PC-9 (cell line): ENCODE measurements at places on chromosomes 16 and 17.

DNA sequence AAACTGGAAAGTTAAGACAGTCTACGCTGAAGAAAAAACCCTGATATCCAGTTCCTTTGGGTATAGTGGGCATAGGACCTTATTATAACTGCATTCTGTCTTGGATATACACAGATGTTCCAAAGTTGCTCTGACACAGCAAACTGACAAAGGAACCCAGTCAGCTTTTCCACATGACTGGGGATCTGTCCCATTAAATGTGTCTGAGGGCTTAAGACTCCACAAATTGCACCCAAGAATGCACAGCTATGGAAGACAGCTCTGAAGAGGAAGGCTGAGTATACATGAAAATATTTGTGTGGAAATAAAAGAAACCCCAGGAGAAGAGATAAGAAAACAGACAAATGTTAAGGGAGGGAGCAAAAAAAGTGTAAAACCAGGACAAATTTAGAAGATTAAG, 114.1 kb downstream of the SPAG9 start:
- no peak for DNase-seq

DNA sequence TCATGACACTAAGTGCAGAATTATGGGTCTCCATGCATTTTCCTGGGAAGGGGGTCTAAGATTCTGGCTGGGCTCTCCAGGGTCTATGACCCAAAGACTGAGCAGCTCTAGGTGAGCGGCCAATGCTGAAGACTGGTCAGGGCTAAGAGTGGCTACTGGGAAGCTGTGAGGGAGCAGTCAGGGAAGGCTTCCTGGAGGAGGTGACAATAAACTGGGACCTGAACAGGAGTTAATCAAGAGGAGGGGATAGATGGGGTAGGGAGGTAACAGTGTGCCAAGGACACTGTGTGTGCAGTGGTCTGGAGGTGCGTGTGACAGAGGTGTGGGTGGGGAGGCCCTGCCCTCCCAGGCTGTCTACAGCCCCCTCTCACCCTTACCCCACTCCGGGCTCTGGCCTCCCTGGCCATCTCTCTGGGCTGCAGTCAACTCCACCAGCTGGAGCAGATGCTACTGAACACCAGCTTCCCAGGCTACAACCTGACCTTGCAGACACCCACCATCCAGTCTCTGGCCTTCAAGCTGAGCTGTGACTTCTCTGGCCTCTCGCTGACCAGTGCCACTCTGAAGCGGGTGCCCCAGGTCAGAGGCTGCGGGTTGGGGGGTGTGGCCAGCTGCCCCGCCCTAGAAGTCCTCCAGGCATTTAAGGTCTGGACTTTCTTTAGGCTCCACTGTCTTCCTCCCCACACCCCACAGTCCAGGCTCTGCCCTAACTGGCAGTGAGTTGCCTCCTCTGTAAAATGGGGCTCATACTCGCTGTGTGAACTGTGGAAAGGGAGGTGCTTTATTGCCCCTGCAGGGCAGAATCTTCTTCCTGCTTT, 20.4 kb downstream of the ADGRG5 start:
- DNase-seq, result no peak

- DNase-seq, result no peak
These were observed 5.3 kb downstream of the PRR15L start for GRCh38 chr17:47952171-47953021.

DNA sequence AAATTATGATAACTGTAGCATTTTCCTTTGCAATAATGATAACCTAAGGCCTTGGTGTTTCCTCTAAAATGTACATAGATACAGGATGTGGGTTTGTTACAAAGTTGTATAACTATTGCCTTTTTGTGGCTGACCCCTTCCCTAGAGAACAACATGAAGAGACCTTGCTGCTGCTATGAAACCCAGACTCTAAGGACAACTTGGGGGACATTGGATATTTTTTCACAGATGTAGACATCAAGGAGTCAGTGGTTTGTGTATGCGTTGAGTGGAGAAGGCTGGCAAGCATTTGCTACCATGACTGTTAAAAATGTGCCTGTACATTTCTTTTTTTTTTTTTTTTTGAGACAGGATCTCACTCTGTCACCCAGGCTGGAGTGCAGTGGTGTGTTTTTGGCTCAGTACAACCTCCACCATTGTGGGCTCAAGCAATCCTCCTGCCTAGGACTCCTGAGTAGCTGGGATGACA, 12.3 kb downstream of the HMOX2 start:
- DNase-seq, result no peak

GRCh38 chr16:80703131-80704071, 101.0 kb downstream of the CDYL2 start:
- DNase-seq, result no peak

GRCh38 chr17:66944351-66945146, 20.0 kb upstream of the CACNG4 start:
- peak; percentile 46 for DNase-seq

DNA sequence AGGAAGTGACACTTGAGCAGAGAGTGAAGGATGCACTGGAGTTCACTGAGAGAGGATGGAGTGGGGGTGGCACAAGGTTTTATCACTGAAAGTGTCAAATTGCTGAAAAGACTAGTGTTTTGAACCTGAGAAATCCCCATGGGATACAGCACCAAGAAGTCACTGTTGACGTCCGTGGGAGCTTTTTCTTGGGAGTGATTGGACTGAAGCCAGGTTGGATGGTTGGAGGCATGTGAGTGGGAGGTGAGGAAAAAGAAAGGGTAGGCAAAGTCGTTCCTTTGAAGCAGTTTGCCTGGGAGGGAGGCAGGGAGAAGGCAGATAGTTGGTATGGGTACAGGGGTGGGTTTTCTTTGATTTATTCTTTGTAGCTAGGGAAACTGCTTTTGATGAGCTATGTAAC, 39.9 kb upstream of the SDK2 start:
- no peak for DNase-seq

GRCh38 chr17:57750109-57750871, 5.2 kb upstream of the CCDC182 start:
- no peak for DNase-seq
